NCI-H2227 treated with DMSO at 0.1 percent for 48 hours (cell line): ENCODE measurements at places on chromosomes 6 and 20.
A peak's percentile ranks its signal among the peaks of the same experiment; 100 is the strongest.

DNA sequence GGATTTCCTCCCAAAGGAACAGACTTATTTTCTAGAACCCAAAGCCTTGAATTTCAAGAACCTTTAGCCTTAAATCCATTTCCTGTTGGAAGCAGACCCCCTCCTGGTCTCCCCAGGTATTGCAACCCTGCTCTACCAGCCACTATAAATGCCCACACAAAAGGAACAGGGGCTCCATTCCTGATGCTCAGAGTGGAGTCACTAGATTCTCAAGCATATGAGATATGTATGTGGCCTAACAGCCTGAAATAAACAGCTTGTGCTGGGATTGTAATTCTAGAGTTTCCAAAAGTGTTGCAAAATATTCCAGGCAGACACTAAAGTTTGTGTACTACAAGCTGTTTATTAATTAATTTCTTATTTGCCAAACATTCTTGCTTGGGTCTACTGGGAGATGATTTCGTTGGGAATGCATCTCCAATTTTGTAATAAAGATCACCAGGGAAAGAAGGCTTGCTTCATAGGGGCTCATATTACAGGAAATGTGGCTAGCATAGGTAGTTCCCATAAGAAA lies 44.8 kb downstream of the RIPOR3 start:
- DNase-seq: no peak

GRCh38 chr20:51665543-51666118 lies 102.6 kb downstream of the ATP9A start:
- no peak for DNase-seq

DNA sequence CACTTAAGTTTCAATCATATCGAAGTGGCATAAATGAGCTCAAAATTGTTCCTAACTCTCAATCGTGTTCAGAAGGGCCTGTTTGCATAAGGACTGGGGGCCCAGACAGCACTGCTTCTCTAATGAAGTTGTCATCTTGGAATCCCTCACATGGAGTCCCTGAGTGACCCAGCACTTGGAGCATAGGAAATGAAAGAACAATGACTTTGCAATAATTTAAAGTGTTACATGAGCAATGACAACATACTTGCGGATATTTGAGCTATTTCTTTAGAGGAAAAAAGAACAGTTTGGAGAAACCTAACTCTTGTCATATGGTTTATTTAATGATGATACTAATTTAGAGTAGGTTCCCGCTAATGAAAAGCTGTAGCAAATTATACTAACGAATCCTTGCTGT lies 239.9 kb downstream of the TSHZ2 start:
- DNase-seq: no peak

DNA sequence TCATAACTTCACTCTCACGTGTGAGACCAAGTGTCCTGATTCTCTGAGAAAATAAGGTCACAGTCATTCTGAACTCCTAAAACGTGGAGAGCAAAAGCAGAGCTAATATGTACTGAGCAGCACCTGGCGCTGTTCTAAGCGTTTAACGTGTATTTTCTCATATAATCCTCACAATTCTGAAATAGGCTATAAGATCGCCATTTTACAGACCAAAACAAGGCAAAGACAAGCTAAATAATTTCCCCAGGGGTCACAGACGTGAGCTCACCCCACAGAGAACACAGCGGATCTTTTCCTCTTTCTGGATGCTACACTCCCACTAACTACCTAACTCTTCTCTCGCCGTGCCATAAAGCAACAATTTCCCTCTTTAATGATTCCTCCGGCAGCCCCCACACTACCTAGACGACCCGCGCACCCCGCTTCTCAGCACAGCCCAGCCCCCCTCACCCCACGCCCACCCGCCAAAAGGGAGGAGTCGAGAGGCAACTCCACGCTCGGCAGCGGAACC lies 636 bp downstream of the SUPT3H start:
- no peak for DNase-seq

- no peak for DNase-seq
These were observed 98.7 kb downstream of the COL21A1 start for GRCh38 chr6:56148488-56149186.

DNA sequence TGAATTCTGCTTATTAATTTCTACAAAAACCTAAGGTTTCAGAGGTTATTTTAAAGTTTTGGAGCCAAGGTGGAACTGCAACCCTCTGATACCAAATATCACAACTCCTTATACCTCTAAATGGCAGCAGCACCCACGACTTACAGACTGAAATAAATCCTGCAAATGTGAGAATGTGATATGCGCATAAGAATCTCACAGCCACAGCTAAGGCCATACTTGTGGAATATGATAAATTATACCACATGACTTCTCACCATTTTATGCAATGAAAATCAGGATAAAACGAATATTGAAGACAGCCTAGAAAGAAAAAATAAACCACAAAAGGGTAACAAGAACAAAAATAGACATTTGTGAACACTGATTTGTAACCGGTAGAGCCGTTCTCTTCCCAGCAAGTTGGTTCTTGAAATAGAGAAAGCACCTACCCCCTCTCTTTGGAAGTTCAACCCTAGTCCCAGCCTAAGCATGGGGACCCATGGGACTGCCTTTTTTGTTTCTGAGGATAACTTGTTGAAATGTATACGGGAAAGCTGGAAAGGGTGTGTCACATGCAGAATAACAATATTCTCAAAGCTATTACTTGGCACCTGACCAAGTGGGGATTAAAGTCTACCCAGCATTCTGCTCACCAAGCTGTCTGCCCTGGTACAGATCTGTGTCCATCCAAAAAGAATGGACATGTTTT lies 47.1 kb upstream of the MCM9 start:
- DNase-seq: no peak

DNA sequence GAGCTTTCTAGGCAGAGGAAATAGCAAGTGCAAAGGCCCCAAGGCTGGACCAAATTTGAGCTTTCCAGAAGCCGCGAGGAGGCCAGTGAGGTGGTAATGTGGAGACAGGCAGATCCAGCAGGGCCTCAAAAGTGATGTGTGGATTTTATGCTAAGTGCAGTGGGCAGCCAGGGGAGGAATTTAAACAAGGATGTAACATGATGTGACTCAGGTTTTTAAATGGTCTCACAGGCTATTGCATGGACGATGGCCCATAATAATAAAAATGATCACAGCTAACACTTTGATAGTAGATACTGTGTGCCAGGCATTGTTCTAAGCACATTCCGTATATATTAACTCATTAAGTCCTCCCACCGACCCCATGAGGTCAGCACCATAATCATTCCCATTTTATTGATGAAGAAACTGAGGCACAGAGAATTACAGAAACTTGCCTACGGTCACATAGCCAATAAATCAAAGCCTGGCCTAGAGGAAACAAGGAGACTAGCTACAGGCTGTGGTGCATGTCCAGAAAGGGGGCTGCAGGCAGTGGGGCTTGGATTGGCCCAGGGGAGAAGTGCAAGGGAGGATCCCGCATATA lies 18.0 kb upstream of the PREX1 start:
- no peak for DNase-seq

GRCh38 chr6:105748737-105749161 lies 337.4 kb upstream of the PRDM1 start:
- DNase-seq: no peak

DNA sequence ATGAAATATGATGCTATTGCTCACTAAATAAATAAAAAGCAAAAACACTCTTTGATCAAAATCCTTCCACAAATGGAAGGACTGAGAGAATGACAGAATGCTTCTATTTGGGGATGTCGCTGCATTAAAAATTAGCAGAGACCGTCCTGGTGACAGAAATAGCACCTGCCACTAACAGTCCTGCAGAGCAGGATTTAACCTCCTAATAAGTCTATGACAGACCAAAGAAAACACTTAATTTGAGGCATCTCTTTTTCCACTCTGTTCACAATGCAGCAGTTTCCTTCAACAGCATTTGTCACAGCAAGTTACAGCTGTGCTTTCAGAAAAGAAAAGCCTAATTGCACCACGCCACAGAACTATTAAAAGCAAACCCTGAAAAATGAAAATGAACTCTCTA lies 140.6 kb upstream of the BEND6 start:
- DNase-seq: peak; percentile 16

DNA sequence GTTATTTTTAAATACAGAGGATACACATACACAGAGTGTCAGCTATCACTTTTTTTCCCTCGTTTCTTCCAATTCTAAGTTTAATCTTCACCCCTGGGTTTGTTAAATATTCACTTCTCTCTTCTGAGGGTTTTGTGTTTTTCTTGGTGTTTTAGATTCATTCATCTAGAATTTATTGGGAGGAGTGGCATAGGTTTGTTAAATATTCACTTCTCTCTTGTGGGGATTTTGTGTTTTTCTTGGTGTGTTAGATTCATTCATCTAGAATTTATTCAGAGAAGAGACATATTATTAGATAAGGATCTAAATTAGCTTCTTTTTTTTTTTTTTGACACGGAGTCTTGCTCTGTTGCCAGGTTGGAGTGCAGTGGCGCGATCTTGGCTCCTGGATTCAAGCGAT lies 3.9 kb downstream of the GTF2H5 start:
- no peak for DNase-seq

DNA sequence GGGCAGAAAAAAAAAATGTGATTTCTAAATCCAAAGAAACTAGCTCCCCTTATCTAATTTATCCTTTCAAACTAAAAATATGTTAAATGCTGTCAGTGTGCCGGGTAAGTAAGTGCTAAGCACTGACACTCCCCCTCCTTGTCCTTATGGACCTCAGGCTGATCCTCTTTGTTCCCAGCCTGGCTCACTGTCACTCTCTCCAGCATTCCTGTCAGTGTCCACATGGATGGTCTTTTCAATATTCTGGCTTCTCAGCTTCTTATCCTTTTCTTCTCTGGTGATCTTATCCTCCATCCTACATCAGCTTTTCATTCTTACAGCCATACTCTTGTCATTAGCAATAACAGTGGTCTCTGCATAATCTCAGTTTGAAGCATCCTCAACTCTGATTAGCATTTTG lies 55.0 kb downstream of the BCKDHB start:
- no peak for DNase-seq

DNA sequence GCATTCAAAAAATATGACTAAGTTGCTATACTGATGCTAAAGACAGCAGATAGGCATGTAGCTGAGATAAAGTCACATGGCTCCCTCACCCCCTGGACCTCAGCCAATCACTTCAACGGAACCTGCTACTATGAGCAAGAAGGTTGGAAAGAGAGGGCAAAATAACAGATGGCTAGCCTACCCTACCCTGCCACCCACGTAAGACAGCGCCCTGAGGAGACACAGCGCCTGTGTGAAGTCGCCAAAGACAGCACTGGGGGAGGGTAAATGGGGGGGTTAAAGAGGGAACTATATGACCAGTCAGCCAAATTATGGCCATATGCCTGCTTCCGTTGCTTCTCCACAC lies 163.2 kb downstream of the RALGAPA2 start:
- no peak for DNase-seq

DNA sequence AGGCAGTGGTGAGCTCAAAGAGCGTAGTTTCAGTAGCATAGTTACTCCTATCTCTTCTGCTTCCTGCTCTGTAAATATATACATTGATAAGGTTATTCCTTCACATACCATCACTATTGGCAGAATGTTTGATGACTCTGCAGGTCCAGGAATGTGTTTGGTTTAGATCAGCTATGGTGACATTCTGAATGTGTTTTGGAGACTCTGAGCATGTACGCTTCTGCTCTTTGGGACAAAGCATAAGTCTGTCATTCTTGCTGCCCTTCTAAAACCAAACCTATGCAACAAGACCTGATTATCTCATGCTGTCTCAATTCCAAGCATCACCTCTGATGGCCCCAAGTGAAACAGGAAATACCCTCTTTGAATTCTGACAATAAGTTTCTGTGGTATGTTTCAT lies 1074.3 kb downstream of the KIF16B start:
- DNase-seq: no peak
